ENCODE measurements at places on chromosomes 6 and 20.

DNA sequence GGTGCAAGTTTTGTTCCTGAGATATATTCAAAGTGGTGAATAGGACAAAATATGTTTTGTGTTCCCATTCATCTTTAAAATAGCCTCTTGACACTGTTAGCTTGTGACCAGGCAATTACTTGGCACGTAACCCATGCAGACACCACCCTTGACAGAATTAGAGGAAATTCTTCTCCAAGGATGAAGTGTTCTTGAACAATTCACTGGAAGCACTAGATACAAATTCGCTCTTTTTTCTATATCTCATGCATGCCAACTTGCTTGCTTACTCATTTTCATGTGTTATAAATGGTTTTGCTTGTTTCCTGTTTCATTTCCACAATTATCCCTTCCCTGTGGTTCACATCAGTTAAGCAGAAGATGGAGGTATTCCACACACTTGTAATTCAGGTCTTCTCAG, 105.2 kb upstream of the MAN1A1 start:
- DNase-seq: no peak

GRCh38 chr6:167493976-167494697, 169.3 kb downstream of the TTLL2 start:
- DNase-seq: no peak

GRCh38 chr6:119713903-119714302, 364.3 kb upstream of the MAN1A1 start:
- DNase-seq: no peak

GRCh38 chr6:107064579-107065065, 36.6 kb downstream of the MTRES1 start:
- DNase-seq: peak; percentile 7

DNA sequence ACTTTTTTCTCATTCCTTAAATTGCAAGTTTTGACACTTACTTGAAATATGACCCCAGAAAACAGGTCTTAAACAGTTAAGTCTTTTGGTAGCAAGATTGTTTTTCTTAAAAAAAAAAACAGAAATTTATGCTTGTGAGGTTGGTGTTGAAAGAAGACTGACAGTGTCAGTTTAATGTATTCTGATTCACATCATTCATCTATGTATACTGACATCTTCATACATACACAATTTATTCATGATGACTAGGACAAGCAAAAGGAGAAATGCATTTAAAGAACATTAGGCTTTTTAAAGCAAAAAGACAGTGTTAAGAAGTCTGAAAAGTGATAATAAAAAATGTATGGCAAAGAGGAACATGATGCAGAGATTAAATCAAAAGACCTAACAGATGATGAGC, 27.0 kb downstream of the MCHR2 start:
- no peak for DNase-seq

GRCh38 chr20:1897541-1897940, 2.3 kb downstream of the SIRPA start:
- DNase-seq: no peak

GRCh38 chr6:146265056-146265455, 236.2 kb downstream of the GRM1 start:
- no peak for DNase-seq

Measured in NCI-H1105 (cell line).